Breast epithelium (tissue), 4 donors: ENCODE measurements at places on chromosomes 6 and 20. TPM values are rescaled to one million over a fixed set of nuclear protein-coding genes. Genes with fewer than 3 reads are reported as not detected.

- no peaks in the 10 kb centered on the region for H3K27me3 ChIP-seq
- no peak overlapping the region for H3K27ac ChIP-seq
- H3K4me3 ChIP-seq, result no peak overlapping the region
- H3K36me3 ChIP-seq, result no peaks in the 10 kb centered on the region
- no peak for DNase-seq
These were observed 15.5 kb downstream of the FOXA2 start for GRCh38 chr20:22568872-22569344.

Gene LY6G6C
- not detected for total RNA-seq

- no peaks in the 10 kb centered on the region for H3K4me1 ChIP-seq
- H3K36me3 ChIP-seq, result no peaks in the 10 kb centered on the region
- H3K4me3 ChIP-seq, result no peak overlapping the region
- H3K27ac ChIP-seq, result no peak overlapping the region
These were observed 188.0 kb downstream of the KCNQ5 start for GRCh38 chr6:72809746-72810379.

GRCh38 chr20:16111172-16111832 lies 461.9 kb downstream of the KIF16B start:
- DNase-seq, result no peak
- no peak overlapping the region for H3K4me3 ChIP-seq
- no peak overlapping the region for H3K27ac ChIP-seq
- no peaks in the 10 kb centered on the region for H3K4me1 ChIP-seq
- no peaks in the 10 kb centered on the region for H3K36me3 ChIP-seq

Gene FAM83C
- total RNA-seq, result not detected
